ENCODE measurements at places on chromosomes 4 and X.

DNA sequence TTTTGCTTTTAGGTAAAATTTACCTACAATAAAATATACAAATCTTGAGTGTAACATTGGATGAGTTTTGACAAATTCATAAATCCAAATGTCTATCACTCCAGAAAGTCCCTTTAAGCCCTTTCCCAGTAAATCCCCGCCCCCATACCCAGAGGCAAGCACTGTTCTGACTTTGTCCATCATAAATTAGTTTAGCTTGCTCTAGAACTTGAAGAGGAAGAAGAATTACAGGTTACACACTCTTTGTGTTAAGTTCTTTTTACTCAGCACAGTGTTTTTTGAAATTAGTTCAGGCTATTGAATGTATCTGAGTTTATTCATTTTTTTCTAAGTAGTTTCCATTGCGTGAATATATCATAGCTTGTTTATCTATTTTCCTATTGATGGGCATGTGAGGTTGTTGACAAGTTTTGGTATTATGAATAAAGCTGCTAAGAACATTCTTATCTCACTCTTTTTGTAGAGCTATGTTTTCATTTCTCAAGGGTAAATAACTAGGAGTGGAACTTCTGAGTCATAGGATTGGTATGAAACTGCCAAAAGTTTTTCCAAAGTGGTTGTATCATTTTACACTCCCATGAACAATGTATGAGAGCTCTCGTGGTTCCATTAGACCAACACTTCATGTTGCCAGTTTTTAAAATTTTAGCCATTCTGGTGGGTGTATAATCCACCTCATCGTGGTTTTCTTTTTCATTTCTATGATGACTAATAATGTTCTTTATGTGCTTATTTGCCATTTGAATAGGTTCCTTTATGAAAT, 22.4 kb upstream of the HPSE start:
- DNase-seq: peak; percentile 94

DNA sequence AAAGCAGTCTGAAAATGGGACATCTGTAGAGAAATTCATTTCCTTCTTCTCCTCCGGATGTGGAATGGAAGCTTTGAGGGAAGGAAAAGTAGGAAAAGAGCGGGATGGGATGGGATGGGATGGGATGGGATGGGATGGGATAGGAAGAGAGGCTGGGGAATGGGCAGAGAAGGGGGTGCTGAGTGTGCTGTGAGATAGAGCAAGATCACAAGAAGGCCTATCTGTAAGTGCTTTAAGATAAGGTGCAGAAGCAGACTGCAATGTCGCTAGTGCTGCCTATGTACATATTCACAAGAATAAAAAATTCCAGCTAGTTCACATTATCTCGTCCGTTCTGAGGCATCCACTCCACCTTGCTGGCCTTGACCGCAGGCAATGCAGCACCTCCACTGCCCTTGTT, 86.2 kb downstream of the IRF2 start:
- no peak for DNase-seq

DNA sequence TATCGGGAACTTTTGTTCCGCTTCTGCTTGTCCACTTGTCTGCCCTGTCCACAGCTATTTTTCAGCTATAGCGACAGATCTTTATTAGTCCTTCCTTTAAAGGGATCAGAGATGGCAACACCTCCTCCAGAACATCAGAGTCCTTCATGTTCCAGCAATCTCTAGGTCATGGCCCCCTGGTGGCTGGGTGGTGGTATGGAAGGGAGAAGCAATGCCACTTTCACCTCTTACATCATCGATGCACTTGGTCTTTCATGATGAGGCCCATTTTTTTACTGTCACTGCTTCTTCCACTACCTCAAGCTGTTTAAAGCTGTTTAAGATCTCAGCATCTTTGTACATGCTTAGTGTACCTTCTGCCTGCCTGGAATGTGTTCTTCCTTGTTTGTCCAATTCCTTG, 106.7 kb downstream of the ARHGAP6 start:
- no peak for DNase-seq

GRCh38 chrX:31293409-31293808, 221.6 kb upstream of the FTHL17 start:
- no peak for DNase-seq
